Esophagus muscularis mucosa (tissue), 4 donors: ENCODE measurements at places on chromosomes 3 and 15.

DNA sequence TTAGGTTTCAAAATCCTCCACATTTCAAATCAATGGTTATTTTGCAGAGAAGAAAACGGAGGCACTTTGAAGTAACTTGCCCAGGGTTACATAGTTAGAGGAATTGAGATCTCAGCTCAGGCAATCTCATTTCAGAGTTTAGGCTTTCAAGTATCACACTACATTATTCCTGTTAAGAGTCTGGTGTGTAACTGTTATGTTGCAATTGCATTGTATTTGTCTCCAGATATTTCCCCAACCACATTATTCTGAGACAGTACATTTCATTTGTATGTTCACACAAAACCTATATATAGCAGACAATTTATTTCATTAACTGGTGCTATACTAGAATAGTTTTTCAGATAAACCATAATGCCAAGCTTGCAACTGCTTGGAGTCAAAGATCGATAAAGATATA is 154.2 kb upstream of the TSPAN3 start:
- no peak for DNase-seq

- no peak for DNase-seq
These were observed 33.6 kb downstream of the ABTB1 start for GRCh38 chr3:127706312-127706711.

GRCh38 chr15:66938114-66938830 is 127.1 kb upstream of the SMAD3 start:
- DNase-seq: no peak

DNA sequence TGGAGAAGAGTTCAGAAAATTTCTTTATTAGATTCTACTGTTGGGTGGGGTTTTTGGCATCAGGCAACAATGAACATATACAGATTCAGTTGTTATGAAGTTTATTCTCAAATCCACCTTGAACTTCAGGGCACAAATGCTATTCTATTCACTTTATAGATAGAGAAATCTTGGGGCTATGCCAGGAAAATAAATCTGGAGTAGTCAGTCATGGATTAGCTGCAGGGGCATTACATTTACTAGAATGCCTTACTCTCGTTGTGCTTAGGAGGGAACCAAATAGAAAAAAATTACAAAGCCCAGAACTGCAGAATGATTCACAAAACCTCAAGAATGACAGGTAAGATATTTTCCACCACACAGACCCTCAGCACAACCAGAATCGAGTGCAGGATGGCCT is 216.7 kb downstream of the CDIN1 start:
- no peak for DNase-seq

- DNase-seq: no peak
These were observed 18.2 kb upstream of the ZBTB20 start for GRCh38 chr3:115165266-115165665.

GRCh38 chr15:100560323-100560722 is 31.6 kb upstream of the CERS3 start:
- no peak for DNase-seq

- DNase-seq: no peak
These were observed 267.3 kb downstream of the LPP start for GRCh38 chr3:188421151-188421821.

DNA sequence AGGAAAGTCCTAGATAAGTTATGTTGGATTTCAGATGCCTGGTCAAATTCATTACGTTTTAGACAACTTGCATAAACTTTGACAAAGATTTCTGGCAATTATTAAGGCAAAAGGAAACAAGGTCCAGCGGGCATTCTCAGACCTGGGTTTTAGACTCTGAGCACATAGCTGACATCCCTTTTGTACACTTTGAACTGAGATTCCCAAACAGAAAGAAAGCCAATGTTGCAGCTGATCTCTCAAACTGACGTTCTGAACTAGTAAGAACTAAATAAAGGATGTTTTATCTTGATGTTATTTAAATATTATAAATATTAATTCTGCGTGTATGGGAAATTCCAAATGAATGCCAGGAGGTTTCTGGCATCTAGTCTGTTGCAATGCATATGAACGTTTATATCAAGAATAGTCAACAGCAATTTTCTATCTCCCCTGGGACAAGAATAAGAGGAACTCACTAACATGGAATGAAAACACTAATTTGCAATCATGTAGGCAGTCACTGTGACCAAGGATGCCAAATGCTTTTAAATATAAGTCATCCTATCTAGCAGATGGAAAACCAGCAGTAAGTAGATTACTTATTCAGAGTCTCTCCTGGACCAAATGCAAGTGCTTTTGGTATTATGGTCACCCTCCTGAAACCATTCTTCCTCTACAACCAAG is 202.1 kb downstream of the GREM1 start:
- no peak for DNase-seq

DNA sequence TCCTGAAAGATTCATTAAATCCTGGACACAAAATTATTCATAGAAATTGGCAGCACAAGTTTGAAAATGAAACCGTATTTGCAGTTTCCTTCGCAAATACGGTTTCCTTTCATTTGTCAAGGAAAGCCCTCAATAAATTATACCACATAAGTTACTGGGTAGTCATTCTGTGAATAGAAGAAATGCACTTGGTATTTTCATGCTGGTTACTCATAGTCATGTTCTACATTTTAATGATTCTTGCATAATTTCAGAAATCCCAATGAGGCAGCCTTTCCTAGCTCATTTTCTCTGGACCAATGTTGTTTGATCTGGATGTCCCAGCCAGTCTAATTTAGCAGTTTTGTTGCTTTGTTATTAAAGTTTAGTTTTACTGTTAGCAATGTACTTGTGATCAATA is 43.2 kb downstream of the MINAR1 start:
- no peak for DNase-seq

GRCh38 chr15:93049233-93049632 is 39.8 kb downstream of the RGMA start:
- DNase-seq: no peak

- DNase-seq: no peak
These were observed 47.2 kb downstream of the CCDC33 start for GRCh38 chr15:74283368-74283767.

DNA sequence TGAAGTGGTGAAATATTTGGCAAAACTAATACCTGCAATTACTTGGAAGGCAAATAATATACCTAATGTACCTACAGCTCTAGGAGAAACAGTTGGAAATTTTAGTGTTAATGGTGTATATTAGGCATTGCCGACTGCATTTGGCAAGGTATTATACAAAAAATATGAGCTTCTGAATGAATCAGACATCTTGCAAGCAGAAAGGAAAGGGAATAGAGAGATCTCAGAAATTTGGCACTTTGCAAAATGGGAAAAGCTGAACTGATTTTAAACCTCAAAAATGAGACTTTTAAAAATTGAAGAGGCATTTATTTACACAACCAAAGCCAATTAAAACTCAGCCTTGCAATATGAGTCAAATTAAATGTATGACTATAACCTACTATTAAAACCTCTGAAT is 40.2 kb upstream of the C15orf61 start:
- DNase-seq: no peak

GRCh38 chr15:25469377-25469776 is 30.6 kb upstream of the UBE3A start:
- no peak for DNase-seq

DNA sequence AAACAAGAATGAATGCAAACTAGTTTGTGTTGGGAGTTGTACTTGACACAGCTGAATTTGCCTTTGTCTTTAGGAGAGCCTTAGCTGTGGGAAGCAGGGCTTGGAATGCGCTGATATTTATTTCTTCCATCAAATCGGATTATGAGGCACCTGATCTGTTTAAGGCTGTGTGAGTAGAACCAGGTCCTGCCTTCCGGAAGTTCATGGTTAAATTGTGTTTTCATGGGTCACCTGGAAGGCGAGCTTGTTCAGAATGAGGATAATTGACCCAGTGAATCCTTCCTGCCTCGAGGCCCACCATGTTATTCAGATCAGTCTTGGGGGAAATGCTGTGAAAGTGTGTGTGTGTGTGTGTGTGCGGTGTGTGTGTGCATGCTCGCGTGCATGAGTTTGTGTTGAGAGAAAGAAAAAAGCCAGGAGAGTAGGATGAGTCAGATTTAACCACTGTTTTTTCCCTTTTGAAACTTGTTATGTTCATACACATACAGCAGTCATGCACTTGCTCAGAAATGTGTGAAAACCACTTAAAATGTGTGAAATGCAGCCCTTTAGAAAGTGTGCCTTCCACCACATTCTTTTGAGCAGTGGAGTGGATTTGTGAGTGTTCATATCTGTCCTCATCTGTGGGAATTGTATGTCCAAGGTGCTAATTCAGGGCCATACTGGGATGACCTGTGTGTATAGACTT is 36.7 kb downstream of the SMAD3 start:
- no peak for DNase-seq

DNA sequence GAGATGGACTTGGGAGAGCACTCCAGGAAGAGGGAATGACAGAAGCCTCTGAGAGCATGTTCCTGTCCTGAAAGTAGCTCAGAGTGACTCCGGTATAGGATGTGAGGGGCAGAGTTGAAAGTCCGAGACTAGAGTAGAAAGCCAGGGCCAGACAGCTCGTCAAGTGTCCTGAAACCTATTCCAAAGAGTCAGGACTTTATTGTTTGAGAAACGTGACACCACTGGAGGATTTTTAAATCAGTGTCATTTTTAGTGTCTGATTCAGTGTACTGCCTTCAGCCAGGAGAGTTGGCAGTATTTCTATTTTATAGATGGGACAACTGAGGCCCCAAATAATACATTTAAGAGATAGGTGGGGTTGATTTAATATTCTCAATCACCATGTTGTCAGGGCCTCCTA is 1.6 kb upstream of the RBMS3 start:
- DNase-seq: no peak

- no peak for DNase-seq
These were observed 121.3 kb downstream of the STAC start for GRCh38 chr3:36501616-36502015.

- DNase-seq: no peak
These were observed 22.9 kb downstream of the MRAS start for GRCh38 chr3:138371070-138371965.

DNA sequence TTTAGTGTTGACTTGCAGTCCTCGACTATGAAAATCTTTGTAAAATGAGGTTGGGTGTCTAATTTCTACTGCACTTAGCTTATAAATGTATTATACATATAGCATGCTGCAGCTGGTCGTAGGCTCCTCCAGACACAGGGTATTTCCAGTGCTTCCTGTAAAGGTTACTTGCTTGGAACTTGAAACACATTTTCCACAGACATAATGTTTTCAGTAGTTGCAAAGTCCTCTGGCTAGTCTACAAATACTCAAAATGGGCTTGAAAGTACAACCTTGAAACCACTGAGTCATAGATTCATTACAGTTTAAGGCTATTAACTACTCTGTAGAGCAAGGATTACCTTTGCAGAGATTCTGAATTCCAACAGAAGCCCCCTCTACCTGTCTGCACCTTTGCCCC is 464.1 kb downstream of the RAP2B start:
- no peak for DNase-seq

DNA sequence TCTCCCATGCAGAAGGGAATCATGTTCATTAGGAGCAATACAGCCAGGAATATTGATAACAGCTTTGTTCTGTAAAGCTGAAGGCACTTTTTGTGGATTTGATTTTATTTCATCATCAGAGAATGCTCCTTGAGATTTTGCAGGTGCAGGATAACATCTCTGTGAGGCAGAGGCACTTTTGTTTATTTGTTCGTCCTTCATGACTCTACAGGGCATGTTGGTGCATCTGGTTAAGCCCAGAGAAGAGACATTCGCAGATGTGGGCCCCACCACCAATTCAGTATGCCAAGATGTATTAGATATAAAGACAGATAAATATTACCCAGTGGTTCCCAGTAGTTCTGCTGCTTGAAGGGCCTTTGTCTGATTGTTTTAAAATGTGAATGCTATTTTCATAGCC is 368.1 kb upstream of the SEMA6D start:
- peak; percentile 17 for DNase-seq

DNA sequence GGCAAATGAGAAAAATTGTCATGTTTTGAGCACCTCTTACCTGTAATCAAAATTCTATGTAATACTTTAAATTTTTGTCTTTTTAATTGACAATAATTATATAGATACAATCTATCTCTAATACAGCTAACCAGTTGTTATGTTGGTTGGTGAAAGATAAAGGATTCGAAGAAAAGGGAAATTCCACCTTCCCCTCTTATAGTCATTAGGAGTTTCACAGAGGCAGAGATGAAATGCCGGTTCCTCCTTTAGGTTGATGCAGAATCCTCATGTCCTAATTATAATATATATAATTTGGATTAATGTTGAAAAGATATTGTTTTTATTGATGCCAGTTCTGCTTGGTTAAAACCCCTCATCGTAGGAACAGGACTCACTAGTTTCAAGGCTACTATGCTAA is 67.1 kb downstream of the LRCH3 start:
- DNase-seq: no peak

- peak; percentile 29 for DNase-seq
These were observed 40.8 kb downstream of the GOLGA6L1 start for GRCh38 chr15:23095796-23096195.

- no peak for DNase-seq
These were observed 86.9 kb downstream of the IL5RA start for GRCh38 chr3:3023111-3023745.

GRCh38 chr3:100087198-100087597 is 27.1 kb downstream of the FILIP1L start:
- no peak for DNase-seq

GRCh38 chr3:193896419-193896818 is 239.5 kb upstream of the HES1 start:
- DNase-seq: no peak

DNA sequence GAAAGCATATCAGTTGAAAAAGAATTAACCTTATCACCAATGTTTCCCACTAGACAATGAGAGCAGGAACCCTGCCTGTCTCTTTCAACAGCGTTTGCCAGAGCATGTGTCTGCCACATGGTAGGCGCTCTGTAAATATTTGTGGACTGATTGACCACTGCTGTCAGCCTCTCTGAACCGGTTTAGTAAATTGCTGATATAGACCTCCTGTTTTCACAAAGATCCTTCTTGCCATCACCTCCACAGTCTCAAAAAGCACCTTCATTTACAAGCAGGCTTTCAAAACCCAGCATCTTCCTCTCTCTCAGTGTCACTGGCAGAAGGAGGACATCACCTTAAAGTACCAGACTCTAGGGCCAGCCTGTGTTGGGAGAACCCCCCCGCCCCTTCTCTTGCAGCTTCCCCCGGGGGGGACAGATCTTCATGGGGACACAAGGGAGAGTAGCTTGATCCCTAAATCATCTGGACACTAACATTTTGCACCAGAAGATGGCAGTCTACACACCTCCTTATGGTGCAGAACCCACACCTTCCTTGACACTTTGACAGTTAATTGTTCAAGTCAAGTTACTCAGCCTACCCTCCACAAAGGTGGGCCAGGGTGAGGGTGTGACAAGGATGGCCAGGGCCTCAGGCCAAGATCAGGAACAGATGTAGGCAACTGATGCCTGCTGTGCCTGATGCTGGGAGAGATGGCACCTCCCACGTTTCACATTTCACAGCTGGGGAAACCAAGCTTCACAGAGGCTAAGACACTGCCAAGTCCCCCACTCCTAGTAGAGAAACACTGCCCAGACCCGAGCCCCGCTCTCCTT is 37.8 kb upstream of the USP3 start:
- no peak for DNase-seq
